ENCODE measurements at places on chromosomes 5 and 9. TPM values are rescaled to one million over a fixed set of nuclear protein-coding genes. Genes with fewer than 3 reads are reported as not detected.

The CCDC180 gene
- 8.6 TPM for total RNA-seq

The MARVELD2 gene
- total RNA-seq = 0.11 TPM

DNA sequence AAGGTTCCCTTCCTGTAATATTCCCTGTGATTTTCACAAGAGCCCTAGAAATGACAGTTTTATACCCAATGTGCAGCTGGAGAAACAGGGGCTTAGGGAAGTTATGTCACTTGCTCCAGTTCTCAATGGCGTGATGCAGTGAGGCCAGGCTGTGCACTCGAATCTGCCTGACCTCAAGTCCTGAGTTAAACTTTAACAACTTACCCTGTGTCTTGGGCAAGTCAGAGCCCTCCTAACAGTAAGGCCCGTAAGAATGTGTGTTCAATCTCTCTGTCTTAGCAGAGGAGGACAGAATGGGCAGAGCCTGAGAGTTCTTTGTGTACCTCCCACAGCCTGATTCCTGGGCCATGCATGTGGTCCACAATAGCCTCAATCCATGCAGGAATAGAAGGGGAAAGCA lies 181.1 kb downstream of the TRIM32 start:
- no peak for DNase-seq

GRCh38 chr5:110760158-110760557 lies 21.4 kb downstream of the SLC25A46 start:
- no peak for DNase-seq

- DNase-seq = peak; percentile 93
Measured at GRCh38 chr9:128683340-128684064, 5.5 kb upstream of the SET start.
